ENCODE measurements at places on chromosomes 7 and 10.

DNA sequence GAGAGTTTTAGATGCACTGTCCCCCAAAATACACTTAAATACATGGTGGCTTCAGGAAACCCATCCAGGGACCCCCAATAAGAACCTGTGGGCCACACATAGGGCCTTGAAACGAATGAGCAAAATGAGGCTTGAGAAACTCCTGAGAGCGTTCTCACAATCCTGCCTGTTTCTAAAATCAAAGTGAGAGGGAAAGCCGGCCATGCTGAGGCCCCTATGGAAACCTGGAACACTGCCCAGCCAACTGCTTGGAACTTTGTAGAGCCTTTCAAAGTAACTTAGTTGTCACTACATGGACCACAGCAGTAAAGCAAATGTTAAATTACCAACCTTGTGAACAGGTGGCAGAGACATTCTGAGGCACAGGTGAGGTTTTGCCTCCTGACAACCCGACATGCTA lies 13.4 kb downstream of the SGMS1 start:
- DNase-seq: no peak

DNA sequence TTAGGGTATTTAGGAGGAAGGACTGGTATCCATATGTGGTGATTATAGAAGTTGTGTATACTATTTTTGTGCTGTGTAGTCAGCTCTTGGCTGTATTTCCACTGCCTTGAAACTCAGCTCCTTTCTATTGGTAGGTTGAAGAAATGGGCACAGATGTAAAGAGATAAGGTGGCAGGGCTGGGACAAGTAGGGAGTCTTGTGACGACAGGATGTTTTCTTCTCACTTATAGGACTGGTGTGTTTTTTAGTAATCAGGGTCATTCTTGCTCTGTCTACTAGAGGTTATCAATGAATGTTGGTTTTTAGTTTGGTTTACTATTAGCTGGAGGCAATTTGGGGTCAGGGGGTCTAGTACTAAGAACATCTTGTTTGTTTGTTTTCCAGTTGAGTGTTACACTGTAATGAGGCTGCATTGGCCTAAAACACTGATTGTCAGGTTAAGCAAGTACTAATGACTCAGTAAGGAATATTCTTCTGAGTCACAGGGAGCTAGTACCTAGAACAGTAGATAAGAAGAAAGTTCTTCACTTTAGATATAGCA lies 11.8 kb downstream of the UBN2 start:
- DNase-seq: no peak

- no peak for DNase-seq
Observed at GRCh38 chr7:142612237-142612881, 136.9 kb upstream of the PRSS1 start.

DNA sequence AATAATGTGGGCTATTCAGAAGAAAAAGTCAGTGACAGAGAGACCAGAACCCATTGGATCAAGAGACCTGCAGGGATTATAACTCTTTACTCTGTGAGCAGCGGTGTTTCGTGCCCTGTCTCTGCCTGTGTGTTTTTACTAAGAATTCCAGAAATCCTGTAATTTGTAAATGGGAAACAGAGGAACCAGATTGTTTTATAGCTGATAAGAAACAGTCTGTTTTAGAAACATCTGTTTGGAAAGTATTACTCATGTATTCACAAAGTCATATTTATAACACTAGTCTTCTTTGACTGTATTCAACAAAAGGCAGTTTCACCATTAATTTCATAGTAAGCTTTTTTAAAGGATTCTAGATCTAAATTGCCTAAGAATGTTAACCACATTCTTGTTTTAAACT lies 30.0 kb upstream of the VDAC2 start:
- DNase-seq: no peak

DNA sequence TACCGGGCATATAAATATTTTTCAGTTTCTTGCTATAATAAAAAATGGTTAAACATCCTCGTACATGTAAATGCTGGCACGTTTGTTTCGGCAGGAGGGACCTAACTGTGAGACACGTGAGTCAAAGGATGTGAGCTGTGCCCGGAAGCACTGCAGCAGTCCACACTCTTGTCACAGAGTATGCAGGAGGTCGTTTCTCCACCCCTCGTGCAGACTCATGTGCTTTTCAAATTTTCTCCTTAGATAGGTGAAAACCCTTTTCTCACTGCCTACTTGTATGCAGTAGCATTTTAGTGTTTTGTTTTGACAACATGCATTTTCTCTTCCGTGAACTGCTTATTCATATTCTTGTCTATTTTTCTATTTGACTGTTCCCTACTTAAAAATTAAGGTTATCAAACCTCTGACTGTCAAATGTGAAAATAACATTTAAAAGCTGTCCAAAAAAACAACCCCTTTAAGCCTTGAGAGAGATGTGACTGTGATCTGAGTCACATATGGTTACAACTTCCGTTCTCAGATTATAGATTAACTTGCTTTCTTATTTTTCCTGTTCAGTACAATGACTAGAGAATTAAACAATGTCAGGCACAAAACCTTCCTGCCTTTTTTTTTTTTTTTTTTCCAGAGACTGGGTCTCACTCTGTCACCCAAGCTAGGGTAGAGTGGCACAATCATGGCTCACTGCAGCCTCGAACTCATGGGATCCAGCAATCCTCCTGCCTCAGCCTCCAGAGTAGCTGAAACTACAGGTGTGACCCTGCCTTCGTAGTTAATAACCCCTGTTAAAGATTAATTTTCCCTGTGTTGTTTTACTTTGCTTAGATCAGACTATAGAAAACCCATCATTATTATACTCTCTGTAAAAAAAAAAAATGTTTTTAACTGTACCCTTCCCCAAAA lies 45.1 kb downstream of the DPY19L1 start:
- DNase-seq: no peak

- peak; percentile 54 for DNase-seq
Observed at GRCh38 chr7:101815826-101816594, 1.4 kb upstream of the CUX1 start.

GRCh38 chr10:93189944-93190343 lies 116.3 kb downstream of the CYP26A1 start:
- DNase-seq: no peak

- no peak for DNase-seq
Observed at GRCh38 chr10:100522107-100522801, 2.6 kb upstream of the SEC31B start.

GRCh38 chr10:59903871-59904270 lies 2.5 kb downstream of the CCDC6 start:
- DNase-seq: no peak

DNA sequence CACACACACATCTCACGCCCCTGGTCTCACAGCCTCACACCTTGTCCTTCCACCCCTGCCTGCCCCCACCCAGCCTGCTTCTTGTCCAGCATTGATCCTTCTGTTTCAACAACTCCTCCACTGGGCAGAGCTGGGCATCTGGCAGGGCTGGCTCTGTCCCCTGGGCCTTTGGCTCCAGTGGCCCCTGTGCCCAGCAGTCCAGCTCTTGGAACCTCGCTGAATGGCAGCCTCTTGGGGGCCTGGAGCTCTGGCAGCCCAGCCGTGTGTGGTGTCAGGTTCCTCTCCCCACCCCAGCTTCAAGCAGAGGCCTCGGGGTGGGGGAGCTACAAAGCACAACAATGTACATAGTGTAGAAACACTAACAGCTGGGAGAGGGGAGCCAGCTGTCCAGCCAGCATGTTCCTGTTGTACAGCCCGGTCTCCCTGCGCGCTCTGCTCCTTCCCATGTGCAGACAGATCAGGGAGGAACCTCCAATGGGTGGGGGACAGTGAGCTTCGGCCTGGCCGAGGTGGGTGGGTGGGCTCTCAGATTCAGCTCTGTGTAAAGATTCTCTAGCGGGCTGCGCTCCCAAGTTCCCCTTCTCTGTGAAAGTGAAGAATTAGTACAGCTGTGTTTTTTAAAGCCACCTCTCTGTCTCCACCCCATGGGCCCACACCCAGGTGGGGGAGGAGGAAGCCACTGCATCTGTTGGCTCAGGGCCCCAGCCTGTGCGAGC lies 19.4 kb downstream of the ZMIZ2 start:
- no peak for DNase-seq

DNA sequence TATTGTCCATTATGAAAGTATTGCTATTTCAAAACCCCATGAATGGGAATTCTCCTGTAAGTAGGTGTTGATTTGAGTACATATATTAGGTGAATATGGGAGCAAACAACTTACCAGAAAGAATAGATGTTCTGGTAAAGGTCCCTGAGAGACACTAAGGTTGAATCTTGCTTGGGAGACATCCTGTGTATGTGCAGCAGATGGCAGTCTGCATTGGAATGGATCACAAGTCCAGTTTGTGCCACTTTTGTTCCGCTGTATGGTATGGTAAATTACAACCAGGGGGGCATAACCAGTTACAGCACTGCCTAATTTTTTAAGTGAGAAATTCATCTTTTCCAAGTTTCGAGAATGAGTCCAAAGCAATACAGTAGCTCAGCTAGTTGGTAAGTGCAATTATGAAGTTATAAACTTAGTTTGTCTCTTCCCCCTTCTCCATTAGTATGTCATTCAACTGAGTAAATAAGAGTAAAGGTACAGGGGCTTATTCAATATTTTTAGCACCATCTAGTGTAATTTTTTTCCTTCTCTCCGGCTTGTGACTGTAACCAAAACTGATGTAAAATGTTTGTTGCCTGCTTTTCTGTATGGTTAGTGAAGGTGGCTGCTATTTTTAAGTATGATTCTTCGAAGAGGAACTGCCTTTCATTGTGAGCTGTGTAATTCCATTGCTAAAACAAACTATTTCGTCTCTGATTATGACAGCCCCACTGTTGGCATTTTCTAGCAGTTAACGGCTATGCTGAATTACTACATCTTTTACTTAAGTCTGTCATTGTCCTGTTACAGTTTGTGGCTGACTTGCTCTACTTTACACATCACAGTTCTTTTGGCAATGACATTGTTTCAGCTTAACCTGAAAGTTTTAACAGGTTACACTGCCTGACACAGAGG lies 2.8 kb downstream of the MCU start:
- no peak for DNase-seq

GRCh38 chr10:69362471-69362954 lies 54.2 kb downstream of the TACR2 start:
- no peak for DNase-seq

DNA sequence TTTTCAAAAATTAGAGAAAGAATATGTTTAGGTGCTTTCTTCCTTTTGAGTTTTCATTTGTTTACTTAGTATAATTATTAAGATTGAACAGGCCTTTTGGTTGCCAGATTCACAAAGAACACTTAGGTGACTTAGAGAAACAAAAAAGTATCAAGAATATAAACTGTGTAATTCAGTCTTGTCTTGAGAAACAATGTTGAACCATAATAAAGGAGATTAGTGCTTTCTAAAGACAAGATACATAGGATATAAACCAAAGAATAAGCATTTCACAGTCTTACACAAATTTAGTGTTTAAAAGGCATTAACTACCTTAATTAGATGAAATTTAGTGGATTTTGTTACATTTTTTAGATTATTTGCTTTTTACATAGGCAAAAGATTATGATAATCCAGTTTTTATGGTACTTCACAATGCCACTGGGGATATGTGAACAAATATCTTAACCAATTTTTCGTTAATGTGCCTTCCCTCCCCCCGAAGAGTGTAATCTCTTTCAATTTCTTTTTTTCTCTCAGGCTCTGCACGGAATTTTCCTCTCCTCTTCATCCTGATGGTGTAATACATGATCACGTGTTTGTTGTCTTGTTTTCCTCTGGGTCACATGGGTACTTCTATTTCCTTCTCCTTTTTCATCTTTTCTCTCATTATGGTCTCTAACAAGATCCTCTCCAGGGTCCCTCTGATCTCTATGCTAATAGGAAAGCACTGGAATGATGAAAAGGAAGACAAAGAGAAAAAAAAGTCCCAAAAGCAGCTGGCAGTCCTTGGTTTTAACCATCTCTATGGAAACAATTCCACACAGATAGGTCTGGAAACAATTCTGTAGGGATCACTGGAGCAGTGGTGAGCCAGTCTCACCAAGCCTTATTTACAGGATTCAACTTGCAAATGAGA lies 3.7 kb upstream of the HNRNPH3 start:
- no peak for DNase-seq

- no peak for DNase-seq
Observed at GRCh38 chr10:72746426-72747363, 54.8 kb downstream of the MCU start.

- no peak for DNase-seq
Observed at GRCh38 chr7:104961821-104962220, 52.2 kb upstream of the KMT2E start.

GRCh38 chr7:27191161-27191731 lies 6.2 kb upstream of the HOXA11 start:
- DNase-seq: no peak

DNA sequence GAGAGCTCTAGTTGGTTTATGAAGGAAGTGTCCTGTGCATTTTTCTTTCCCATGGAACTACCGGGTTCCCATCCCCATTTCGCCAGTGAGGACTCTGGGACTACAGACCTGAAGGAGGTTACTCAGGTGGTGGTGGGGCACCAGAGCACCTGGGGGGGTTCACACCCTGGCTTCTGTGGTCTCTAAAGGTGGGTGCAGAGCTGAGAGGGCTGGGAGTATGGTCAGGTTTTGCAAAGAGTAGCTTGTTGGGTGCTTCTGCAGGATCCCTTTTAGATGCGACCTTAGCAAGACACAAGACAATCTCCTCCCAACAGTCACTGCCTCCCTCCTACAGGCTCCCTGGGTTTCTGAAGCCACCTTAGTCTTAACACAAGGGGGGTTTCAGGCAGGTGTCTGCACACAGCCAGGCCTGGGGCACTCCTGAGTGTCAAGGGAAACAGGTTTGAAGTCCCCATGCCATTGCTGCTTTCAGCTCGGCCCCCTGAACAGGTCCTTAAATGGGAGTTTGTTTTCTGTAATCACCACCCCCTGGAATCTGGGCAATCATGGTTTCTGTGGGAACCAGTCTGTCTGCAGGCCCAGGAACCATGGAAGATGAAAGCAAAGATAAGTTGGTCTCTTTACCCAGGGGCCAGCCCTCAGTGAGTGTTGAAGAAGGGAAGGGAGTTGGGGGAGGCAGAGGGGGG lies 9.9 kb upstream of the CXCL12 start:
- DNase-seq: no peak

DNA sequence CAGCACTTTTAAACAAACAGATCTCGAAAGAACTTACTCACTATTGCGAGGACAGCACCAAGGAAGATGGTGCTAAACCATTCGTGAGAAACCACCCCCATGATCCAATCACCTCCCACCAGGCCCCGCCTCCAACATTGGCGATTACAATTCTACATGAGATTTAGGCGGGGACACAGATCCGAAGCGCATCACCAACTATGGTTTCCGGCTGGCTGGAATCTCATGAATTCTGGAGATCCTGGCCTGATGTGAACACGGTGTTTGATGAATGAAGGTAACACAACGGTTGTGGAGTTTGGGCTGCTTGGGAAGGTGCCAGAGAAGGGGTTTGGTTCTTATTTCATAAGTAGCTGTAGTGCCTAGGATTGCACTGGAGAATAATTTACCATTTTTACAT lies 216.7 kb downstream of the EMX2 start:
- DNase-seq: no peak
